Inflammatory macrophage treated with lipopolysaccharide for 1 hour (primary cell): ENCODE measurements at places on chromosomes 3 and 15.

GRCh38 chr3:183390844-183391243 lies 37.6 kb downstream of the MCF2L2 start:
- no peak for DNase-seq

DNA sequence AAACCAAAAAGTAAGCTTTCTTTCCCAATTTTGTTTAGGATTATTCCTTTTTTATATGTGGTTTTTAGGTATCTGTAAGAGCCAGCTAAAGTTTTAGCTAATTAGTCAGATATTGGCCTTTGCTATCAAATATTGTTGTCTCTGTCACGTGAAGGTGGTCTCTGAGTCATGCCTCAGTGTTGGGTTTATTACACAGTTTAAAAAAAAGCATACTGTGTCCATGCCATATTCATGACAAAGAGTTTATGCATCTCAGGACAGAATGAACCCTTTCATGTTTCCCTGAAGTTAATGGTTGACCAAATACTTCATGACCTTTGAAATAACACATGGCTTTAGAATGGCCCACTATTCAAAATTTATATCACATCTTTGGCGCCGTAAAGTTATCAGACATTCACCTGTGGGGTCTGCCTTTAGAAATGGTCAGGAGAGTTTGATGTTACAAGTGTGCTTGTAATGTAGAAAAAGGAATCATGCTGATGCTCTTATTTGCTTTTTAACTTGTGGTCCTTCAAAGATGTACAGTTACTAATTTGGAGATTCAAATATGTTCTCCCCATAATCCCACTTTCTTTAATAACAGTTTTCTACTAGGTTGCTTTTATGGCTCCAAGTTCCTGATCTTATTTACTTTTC lies 101.5 kb downstream of the MYRIP start:
- DNase-seq, result no peak

DNA sequence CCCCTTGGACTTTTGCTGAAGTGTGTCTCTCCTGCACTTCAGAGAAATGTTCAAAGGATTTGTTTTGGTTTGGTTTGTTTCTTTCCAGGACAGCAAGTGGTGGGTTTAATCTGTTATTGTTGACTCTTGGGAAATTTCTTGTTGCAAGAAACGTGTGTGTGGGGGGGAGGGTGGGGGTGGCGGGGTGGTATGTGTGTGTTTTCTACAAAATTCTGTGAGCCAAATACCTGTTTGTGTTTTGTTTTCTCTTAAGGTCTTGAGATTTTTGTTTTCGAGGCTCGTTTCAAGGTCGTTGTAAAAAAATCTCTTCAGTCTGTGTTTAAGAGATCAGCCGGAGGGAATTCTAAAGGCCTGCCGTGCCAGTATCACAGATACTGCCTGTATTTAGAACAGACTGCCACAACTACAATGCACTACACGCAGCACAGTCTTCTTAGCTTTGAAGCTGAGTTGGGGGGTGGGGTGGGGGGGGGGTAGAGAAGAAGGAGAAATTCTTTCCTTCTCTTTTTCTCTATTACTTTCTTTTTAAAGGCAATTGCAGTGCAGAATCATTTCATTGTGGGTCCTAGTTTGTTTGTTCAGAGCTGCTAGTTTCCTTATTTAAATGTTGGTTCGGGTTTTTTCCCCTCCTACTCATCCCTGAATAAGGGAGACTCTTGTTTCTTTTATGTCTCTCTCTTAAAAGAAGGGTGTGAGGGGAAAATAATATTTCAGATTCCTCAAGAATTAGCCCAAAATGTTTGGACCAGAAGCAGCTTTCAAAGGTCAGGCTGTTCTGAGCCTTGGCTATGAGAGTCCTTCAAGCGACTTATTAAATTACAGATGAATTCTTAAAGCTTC lies 1.4 kb upstream of the BCL6 start:
- DNase-seq, result peak; percentile 80

DNA sequence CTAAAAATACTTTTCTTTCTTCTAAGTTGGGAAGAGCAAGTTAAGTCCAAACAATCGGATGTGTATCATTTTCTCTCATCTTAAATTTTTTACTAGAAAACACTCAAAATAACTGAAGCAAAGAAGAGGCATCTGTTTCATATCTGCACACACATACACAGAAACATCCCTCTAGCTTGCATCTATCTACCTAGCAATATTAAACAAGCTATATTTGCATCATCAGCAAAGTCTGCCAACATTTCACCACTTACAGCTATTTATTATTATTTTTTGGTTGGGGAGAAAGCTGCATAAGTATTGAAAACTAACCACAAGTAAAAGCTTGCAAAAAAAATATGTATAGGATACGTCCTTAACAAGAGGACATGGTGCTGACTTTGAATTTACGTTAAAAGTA lies 1.9 kb downstream of the GOLIM4 start:
- DNase-seq, result no peak

GRCh38 chr3:78141269-78141668 lies 1101.4 kb downstream of the ROBO2 start:
- no peak for DNase-seq

DNA sequence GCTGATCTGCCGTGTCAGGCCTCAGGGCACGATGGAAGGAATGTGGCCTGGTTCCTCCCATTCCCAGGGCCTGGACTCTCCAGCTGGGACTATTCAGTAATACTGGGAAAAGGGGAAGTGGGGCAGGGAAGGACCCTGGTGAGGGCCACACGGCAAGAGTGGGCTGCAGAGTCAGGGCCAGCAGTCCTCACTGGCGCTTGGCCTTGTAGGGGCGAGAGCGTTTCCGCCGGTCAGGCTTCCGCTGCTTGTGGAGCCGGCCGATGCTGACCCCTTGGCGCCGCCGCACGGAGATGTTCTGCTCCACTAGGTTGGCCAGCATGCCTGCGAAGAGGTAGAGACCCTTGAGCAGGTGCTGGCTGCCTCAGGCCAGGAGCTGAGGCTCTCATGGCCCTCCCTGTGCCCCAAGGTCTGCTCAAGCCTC lies 42.8 kb downstream of the SEMA3G start:
- DNase-seq, result no peak

- no peak for DNase-seq
Observed at GRCh38 chr3:10508619-10509260, 3.4 kb upstream of the ATP2B2 start.

DNA sequence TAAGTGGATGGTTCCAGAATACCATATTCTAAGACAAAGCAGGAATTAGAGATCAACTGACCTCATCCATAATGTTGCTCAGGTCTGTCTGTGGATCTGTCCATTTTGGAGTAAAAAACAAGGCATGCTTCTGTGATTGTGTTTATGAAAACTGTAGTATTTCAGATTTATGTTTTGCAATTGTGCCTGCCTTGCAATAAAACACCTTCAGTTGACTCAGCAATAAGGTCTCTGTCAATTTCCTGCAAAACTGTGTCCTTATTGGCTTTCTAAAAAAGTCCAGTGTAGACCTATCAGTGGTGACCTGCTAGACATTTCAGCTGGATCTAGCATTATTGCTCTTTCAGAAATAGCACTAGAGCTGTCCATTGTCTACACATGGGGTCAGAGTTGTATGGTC lies 409.5 kb upstream of the AZI2 start:
- no peak for DNase-seq

- no peak for DNase-seq
Observed at GRCh38 chr15:60116456-60117089, 112.5 kb downstream of the FOXB1 start.

GRCh38 chr3:34396956-34397355 lies 598.5 kb downstream of the PDCD6IP start:
- DNase-seq, result peak; percentile 39

GRCh38 chr3:149772861-149773260 lies 19.5 kb downstream of the ANKUB1 start:
- DNase-seq, result no peak

- DNase-seq, result no peak
Observed at GRCh38 chr15:78450285-78450858, 12.4 kb downstream of the IREB2 start.

DNA sequence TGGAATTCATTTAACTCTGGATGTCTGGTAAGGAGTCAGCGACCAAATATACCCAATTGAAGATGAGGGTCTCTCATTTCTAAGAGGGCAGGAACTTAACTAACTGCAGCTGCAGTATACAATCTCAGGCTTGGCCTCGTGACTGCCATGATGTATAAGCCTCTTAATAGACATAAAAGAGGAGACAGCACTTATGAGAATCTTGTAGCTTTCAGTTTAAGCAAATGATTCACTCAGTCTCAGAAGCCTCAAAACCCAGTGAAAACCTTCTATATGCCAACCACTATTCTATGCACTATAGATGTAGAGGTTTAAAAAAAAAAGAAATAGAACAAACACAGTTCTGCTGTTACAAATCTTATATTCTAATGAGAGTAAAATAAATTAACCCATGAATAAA lies 513.9 kb downstream of the TBL1XR1 start:
- no peak for DNase-seq

- peak; percentile 42 for DNase-seq
Observed at GRCh38 chr3:30112411-30112810, 494.0 kb upstream of the TGFBR2 start.

- no peak for DNase-seq
Observed at GRCh38 chr3:107765524-107765923, 242.8 kb downstream of the BBX start.

DNA sequence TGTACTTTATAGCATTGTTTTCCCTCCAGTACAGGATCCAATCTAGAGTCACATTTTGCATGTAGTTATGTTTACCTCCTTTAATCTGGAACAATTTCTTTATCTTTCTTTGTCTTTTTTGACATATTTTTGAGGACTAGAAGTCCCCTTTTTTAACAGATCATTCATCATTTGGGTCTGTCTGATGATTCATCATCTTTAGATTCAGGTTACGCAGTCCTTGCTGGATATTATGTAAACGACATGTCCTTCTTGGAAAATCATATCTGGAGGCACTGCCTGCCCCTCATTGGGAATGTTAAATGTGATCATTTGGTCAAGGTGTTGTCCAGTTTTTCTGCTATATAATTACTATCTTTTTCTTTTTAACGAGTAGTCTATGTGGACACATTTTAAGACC lies 18.3 kb downstream of the TGM4 start:
- DNase-seq, result no peak

DNA sequence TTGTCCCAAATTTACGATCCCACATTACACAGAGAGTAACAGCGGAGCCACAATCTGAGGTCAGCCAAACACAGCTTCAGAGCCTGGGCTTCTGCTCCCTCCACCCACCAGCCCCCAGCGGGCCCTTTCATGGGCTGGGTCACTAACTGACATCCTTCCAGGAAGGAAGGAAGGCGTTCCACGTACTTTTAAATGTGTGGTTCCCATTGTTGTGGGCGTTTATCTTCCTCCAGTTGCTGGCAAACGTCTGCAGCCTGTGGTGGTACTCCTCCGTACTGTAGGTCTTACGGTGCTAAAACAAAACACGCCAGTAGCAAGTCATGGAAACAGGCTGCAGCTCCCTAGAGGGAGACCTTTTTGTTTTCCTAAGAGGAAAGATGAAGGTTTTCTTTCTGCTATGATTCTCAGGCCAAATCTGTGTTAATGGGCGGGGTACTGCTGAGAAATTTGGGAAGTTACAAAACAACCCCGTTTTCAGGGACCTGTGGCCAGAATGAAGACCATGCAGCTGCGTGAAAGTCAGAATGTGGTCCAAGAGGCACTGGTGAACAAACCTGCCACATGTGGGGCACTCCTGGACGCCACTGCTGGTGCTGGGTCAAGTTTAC lies 7.6 kb downstream of the CTSH start:
- peak; percentile 80 for DNase-seq

GRCh38 chr3:194119831-194120590 lies 15.9 kb upstream of the HES1 start:
- DNase-seq, result peak; percentile 84

- no peak for DNase-seq
Observed at GRCh38 chr3:115595611-115596275, 27.6 kb upstream of the GAP43 start.

DNA sequence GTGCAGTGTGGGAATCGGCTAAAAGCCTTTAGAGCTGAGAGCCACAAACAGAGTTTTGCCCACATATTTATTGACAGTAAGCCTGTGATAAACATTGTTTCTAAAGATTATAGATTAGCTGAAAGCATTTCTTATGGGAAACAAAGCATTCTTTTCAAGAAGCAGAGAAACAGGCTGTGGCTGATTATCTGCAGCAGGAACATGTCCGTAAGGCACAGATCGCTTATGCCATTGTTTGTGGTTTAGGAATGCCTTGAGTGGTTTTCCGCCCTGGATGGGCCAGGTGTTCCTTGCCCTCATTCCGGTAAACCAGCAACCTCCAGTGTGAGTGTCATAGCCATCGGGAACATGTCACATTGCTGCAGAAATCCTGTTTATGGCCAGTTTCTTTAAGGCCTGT lies 12.5 kb downstream of the XYLB start:
- no peak for DNase-seq

DNA sequence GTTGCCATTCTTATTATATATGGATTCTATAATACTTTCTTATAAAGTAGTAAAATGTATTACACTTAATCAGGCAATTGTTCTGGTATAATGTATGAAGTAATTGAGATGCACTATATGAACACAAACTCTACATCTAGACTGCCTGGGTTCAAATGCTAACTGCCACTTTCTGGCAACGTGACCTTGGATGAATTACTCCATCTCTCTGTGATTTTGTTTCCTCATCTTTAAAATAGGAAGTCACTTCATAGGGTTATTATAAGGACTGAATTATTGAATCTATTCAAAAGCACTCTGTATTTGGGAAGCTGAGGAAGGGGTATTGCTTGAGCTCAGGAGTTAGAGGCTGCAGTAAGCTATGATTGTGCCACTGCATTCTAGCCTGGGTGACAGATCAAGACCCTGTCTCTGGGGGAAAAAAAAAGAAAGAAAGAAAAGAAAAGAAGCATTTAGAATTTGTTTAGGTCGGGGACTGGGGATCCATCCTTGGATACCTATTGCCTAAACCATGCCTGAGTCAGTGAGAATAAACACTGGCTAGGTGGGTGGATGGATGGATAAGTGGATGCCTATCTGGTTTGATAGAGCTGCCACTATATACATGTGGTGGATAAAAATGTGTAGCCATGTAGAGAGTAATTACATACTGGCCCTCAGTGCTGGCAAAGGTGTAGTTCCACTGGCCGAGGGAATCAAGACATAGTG lies 2.5 kb downstream of the TM4SF1 start:
- DNase-seq, result peak; percentile 62

- DNase-seq, result no peak
Observed at GRCh38 chr3:25620493-25620892, 44.2 kb downstream of the TOP2B start.

GRCh38 chr3:11240496-11240895 lies 31.7 kb upstream of the ATG7 start:
- no peak for DNase-seq

GRCh38 chr3:134311265-134311664 lies 60.6 kb upstream of the RYK start:
- no peak for DNase-seq

- no peak for DNase-seq
Observed at GRCh38 chr3:165624761-165625160, 212.5 kb downstream of the BCHE start.

DNA sequence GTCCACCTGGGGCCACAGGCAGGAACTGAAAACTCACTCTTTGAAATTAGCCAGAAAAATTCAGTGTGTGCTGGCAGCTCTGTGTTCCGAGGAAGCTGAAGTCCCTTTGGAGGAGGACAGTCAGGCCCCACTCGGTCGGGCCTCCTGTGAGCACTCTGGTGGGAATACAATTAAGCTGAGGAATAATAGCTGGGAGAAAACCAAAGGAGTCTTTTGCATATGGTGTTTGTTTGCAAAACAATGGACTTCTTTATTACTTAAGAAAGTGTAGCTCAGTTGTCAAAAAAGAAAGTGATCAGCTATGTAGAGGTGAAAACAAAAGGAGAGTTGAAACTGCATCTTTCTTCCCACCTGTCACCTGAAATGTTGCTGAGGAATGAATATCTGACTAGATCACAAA lies 202.5 kb downstream of the MEIS2 start:
- no peak for DNase-seq
